ENCODE measurements at places on chromosomes 11 and 22.

DNA sequence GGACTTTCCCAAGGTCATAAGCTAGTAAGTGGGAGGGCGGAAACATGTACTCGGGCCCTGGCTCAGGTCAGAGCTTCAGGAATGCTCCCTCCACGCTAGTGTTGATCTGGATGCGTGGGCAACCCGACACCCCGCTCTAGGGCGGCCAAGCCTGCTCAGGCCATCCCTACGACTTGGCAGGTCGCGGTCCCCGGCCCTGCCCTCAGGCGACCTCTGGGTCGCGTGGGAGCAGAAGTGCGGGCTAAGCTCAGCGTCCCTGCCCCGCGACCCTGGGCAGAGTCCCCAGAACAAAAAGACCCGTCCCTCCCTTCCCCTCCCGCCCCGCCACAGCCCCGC is 781 bp upstream of the TEF start:
- no peaks in the 10 kb centered on the region for H3K27me3 ChIP-seq
- DNase-seq: peak; percentile 88
- peaks cover 4% of the 10 kb centered on the region for H3K4me1 ChIP-seq

DNA sequence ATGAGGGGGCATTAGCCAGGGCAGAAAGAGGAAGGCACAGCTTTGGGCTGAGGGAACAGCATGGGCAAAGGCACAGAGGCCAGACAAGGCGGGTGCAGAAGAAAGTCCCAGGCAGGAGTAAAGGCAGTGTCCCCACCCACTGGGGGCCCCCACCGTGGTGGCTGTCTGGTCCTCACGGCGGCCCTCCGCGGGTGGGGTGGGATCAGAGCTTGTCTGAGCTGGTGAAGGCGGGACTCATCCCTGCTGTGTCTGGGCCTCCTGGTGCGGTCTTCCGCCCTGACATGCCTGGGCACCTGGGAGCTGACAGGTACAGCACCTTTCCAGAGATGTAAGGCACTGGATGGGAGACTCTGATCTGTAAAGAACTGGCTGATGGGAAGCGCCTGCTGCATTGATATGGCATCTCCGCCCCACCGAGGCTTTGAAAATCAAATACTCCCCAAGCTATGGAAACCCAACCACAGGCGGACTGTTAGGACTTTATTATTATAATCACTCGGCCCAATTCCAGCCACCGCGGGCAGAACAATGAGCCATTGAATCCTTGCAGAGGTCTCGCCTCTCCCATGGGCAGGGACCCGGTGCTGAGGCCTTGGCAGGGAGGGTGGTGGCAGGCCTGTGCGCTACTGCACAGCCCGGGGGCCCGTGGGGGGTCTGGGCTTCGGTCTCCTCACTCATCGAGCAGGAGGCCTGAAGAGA is 14.2 kb upstream of the GNB1L start:
- H3K4me1 ChIP-seq: no peaks in the 10 kb centered on the region
- DNase-seq: no peak
- peaks cover under 1% of the 10 kb centered on the region for H3K36me3 ChIP-seq
- H3K4me3 ChIP-seq: no peak overlapping the region
- H3K27me3 ChIP-seq: no peaks in the 10 kb centered on the region

DNA sequence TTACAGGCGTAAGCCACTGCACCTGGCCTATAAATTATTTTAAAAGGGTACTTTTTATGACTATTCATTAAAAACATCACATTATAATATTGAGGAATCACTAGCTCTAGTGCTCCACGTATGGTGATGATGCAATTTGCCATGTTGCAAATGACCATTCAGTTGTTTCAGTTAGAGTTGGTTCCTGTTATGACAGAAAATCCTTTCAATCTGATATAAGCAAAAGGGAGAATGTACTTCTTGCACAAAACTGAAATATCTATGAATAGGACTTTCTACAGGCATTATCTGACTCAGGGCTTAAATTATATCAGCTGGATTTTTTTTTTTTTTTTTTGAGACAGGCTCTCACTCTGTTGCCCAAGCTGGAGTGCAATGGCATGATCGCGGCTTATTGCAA is 45.6 kb upstream of the RRM1 start:
- H3K4me1 ChIP-seq: no peaks in the 10 kb centered on the region
- no peaks in the 10 kb centered on the region for H3K36me3 ChIP-seq
- H3K4me3 ChIP-seq: no peak overlapping the region
- H3K27me3 ChIP-seq: no peaks in the 10 kb centered on the region
- no peak for DNase-seq

GRCh38 chr11:2205214-2205720 is 33.7 kb upstream of the TH start:
- H3K4me1 ChIP-seq: no peaks in the 10 kb centered on the region
- no peak for DNase-seq
- no peak overlapping the region for H3K27ac ChIP-seq
- no peaks in the 10 kb centered on the region for H3K36me3 ChIP-seq
- no peaks in the 10 kb centered on the region for H3K27me3 ChIP-seq

- peaks cover 15% of the 10 kb centered on the region for H3K36me3 ChIP-seq
- H3K4me1 ChIP-seq: peaks cover 5% of the 10 kb centered on the region
- DNase-seq: peak; percentile 29
- H3K27ac ChIP-seq: no peak overlapping the region
- H3K4me3 ChIP-seq: no peak overlapping the region
- no peaks in the 10 kb centered on the region for H3K27me3 ChIP-seq
Observed at GRCh38 chr22:26471522-26471921, 12.1 kb downstream of the HPS4 start.

DNA sequence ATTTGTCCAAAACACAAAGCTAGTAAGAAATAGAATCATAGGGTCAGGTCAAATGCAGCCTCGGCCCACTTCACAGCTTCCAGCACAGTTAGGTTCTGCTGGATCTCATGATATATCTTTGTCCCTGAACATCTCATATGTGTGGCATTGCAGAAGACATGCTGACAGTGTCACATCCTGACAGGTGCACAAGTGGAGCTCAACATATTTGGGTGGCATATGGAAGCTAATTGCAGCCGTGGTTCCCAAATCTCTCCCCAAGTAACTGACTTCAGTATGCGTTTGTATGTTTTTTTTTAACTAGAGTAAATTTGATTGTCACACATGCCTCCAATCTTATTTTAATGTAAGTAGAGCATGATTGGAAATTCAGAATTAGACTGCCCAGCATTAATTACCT is 33.4 kb downstream of the NAV2 start:
- no peak for DNase-seq
- H3K36me3 ChIP-seq: peaks cover 5% of the 10 kb centered on the region
- no peaks in the 10 kb centered on the region for H3K27me3 ChIP-seq
- no peaks in the 10 kb centered on the region for H3K4me1 ChIP-seq

DNA sequence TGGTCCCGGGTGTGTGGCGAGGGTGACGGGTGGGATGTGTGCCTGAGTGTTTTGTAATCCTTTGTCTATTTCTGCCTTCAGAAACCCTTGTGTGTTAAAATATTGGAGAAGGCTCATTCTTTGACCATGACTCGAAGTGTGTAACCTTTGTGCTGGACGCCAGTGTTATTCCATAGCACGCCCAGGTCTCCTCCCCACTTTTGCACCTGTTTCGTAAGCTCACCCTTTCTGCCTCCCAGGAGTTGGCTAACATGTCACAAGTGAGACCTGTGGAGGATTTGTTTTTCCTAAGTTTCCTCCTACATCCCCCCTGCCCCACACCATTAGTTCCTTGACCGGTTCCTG is 382 bp downstream of the C11orf54 start:
- peaks cover 6% of the 10 kb centered on the region for H3K36me3 ChIP-seq
- H3K27me3 ChIP-seq: no peaks in the 10 kb centered on the region
- peak overlapping the region; percentile 98 for H3K4me3 ChIP-seq

DNA sequence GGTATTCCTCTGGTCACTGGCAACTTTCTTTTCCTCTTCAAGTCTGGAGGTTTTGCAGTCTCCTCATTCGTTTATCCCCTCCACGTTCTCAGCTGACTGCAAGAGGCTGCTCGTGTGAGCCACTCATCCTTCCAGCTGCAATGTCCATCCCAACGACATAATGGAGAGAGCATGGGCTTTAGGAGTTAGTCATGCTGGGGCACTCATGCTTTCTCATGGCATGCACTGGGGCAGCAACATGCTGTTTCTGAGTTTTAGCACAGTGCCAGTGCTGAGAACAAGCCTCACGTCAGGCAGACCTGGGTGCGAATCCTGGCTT is 7.1 kb downstream of the DCPS start:
- H3K4me3 ChIP-seq: no peak overlapping the region
- no peak for DNase-seq
- peaks cover 3% of the 10 kb centered on the region for H3K36me3 ChIP-seq

All from fibroblast of lung (primary cell).